ENCODE measurements at places on chromosomes 5 and 9.

GRCh38 chr9:74576176-74576575 lies 79.0 kb downstream of the RORB start:
- no peak for DNase-seq

DNA sequence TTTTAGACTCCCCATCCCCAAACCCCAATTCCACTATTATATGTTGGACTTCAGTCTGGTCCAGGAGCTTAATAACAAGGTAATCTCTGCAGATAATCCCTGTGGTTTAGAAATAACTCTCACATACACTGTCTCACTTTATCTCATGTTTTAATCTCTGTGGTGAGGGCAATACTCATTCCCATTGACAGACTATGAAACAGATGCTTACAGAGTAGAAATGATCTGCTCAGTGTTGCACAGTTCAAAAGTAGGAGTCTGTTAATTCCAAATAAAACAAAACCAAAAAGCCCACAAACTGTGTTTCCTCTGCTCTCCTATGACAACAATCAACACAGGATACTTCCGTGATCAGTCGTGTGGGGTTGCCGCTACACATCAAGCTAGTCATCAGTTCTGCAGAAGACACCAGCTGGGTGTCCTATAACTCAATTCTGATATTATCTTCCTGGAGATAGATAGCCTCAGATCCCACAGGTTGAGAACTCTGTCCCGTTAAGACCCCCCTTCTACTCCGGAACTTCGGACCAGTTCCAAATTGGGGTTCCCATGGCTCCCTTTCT lies 26.3 kb upstream of the FANCC start:
- DNase-seq, result no peak

- no peak for DNase-seq
Measured at GRCh38 chr5:57822651-57823050, 340.0 kb upstream of the ACTBL2 start.

DNA sequence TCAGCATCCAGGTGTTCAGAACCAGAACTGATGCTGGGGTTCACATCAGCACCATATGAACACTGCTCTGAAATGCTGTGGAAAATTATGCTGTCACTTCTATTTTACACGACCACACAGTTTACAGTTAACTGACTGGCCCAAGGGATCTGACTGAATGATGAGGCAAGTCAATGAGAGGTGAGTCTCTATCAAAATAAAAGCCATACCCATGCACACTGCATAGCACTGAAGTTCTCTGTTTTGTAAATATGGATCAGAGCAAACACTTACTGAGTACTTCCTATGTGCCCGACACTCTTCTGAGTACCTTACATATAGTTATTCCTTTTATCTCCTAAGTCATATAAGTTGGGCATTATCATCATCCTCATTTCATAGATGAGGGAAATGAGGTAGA lies 122.8 kb downstream of the TARS1 start:
- DNase-seq, result no peak

DNA sequence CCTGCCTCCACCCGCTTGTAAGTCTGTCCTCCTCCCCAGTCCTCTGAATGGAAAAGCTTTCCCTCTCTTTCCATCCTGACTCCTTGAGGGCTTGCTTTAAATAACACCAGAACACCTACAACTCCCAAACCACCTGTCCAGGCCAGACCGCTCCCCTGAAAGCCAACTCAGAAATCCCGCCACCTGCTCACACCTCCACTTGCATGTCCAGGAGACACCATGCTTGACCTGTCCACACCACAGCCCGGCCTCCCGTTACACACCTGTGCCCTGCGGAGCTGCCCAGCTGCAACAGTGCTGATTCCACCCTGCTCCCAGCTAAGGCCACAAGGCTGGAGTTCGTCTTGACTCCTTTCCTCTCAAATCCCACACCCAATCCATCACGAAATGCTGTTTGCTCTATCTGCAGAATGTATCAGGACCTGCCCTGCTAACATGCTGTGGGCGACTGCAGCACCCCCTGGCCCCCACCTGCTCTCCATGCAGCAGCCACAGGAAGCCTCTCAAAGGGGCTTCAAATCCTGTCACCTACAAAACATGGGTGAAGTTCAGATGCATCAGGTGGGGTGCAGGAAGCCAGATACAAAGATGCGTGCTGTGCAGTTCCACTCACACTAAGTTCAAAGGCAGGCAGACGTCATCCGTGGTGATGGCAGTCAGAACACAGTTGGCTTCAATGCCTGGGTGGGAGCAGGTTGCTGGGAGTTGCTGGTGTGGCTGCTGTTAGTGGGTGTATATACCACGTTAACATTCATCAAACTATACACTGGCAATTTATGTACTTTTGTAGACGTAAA lies 166.0 kb downstream of the ROR2 start:
- DNase-seq, result no peak

Data from GM06990 (cell line).